ENCODE measurements at places on chromosomes 4 and X.

DNA sequence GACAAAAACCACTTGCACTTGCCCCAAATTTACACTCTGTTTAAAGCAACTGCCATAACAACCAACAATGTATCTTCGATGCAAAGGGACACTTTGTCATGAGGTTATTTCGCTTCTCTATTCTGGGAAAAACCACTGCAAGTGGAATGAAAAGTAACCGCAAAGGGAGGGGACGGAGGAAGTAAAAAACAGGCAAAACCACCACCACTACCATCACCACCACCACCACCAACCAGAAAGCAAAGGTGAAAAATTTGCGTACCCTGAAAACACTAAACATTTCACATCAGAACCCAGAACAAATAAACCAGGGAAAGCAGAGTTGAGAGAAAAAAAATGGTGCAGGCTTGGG, 1.2 kb upstream of the N4BP2 start:
- DNase-seq: peak; percentile 76

GRCh38 chr4:10747186-10747585, 62.6 kb upstream of the CLNK start:
- DNase-seq: no peak

DNA sequence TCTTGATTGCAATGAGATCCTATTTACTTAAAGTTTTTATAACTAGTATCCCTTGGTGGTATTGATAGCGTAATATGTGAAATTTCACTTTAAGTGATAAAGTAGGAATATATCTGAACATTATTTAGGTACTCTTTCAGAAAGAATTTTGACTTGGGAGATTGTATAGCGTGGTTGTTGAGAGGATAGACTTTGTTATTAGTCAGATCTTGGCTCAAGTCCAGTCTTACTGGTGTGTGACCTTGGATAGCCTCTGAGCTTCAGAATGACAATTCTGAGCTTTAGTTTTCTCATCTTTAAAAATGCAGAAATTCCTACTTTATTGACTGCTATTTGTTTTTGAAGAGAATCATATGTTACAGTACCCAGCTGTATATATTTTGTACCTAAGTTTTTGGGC, 32.6 kb downstream of the DCK start:
- no peak for DNase-seq

DNA sequence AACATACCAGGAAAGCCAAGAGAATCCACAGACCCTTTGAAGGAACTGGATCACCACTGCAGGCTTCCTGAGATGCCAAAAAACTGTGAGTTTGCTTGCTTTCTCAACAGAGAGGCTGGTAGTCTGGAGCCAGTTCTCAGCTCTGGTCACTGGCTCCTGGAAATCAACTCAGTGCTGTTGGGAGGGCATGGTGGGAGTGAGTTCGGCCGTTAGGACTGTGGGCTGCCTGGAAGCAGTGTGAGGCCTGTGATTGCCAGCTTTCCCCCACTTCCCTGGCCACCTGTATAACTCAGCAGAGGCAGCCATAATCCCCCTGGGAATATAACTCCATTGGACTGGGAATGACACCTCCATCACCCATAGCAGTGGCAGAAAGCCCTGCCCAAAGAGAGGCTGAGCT, 122.0 kb upstream of the FSTL5 start:
- DNase-seq: no peak

GRCh38 chr4:80069108-80069836, 3.8 kb downstream of the ANTXR2 start:
- DNase-seq: no peak

DNA sequence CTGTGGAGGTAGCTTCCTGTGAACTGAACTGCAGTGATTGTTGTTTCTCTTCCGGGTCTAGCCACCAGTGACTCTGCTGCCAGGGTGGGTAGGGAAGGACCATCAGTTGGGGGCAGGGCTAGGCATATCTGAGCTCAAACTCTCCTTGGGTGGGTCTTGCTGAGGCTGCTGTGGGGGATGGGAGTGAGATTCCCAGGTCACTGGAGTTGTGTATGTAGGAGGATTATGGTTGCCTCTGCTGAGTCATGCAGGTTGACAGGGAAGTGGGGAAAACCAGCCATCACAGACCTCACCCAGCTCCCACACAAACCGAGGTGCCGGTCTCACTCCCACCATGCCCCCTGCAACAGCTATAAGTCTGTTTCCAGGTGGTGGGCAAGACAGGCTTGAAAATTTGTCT, 1937.8 kb downstream of the PCDH7 start:
- DNase-seq: no peak

- DNase-seq: no peak
Measured at GRCh38 chr4:186704057-186704456, 19.6 kb downstream of the FAT1 start.

DNA sequence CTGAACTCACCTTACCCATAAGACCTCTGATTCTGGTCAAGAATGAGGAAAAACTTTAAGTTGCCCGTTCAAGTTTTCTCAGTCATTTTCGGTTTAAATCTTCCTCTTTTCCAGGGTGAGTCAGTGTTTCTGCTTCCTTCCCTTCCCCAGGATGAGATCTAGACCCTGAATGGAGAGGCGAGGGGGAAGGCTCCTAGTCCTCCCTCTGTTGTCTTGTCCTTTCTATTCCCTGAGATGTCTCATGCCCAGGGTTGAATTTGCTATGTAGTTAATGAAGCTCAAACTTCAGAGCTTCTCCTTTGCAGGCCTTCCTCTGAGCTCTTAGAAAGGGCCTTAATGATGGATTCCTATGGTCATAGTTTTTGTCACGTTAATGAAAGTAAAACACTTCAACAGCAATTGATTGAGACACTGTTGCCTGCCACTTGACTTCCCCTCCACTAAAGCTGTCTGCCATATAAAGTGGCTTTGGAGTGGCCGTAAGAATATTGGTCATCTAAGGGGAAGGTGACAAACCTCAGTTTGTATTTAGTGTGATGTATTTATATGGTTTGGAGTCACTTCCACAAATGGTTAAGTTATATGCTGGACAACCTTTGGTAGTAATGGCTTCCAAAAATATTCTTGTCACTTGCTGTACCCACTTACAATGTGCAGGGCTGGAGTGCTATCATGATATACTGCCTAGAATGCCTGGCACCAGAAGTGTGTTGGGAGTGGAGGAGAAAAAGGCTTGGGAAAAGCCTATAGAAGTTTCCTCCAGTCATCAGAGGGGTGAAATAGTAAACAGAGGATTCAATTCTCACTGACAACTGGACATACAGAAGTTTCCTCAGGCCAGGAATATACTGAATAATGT, 24.3 kb upstream of the GPRIN3 start:
- DNase-seq: peak; percentile 30

- no peak for DNase-seq
Measured at GRCh38 chr4:55178226-55179005, 53.0 kb upstream of the KDR start.

DNA sequence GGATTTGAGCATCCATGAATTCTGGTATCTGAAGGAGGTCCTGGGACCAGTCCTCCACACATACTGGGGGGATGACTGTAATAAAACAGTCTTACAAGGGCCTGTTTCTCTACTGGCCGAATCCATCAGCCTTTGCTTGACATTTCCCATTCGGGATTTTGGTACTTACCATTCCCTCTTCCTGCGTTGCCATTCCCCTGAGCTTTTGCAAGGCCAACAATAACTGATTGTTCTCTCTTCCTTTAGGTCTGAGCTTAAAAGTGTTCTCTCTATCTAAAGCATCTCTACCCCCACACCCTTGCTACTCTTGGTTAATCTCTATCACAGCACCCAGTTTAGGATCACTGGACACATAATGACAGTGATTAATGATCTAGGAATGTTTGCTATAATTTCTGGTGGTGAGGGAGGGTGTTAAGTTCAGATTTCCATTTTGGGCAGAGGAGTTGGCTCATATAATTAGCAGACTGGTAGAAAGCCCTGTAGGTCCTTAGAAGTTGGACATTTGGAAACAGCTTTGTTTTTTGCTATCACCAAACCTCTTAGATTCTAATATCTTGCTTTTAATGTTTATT, 29.4 kb downstream of the TMA16 start:
- DNase-seq: no peak

- DNase-seq: no peak
Measured at GRCh38 chrX:5632061-5632614, 596.5 kb downstream of the NLGN4X start.

GRCh38 chr4:21947791-21948346, 703 bp downstream of the KCNIP4 start:
- DNase-seq: no peak

DNA sequence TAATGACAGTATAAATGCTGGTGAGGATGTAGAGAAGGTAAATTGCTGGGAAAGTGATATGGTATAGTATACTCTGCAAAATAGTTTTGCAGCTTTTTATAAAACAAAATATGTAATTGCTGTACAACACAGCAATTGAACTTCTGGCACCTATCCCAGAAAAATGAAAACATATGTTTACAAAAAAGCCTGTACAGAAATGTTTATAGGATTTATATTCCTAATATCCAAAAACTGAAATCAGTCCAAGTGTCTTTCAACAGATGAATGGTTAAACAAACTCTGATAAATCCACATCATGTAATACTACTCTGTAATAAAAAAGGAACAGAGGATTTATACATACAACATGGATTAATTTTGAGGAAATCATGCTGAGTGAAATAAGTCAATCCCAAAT, 198.4 kb upstream of the ACTRT1 start:
- no peak for DNase-seq

DNA sequence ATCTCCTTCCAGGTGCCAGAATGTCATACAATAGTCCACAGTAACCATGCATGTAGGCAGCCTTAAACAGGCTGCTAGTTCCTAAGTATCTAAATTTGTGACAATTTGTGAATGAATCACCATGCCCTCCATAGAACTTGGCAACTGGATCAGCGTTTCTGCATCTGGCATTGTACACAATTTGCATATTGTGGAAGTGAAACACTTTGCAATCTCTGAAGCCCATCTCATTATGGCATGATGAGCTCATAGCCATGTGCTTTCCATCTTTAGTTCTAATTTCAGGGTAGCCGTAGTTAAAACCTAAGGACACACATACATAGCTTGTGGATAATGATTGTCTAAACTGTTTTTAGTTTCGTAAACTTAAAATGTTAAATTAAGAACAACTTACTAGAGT, 573.6 kb downstream of the PPP4R3C start:
- DNase-seq: no peak

DNA sequence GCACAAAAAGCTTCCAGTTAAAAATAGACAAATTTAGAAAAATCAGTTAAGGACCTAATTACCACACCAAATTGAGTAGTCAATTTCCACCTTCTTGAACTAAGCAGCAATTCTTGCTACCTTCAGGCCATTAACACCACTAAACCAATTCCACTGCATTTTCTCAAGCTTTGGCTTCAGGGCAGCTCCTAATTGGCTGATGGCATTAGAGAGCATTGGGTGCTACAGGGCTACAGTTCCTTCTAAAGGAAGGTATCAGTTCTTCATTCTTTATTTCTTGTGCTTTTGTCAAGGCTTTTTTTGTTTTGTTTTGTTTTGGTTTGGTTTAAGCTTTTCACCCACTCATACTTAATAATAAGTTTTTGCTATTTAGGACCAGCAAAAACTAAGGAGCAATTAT, 90.2 kb upstream of the FAM241A start:
- no peak for DNase-seq

DNA sequence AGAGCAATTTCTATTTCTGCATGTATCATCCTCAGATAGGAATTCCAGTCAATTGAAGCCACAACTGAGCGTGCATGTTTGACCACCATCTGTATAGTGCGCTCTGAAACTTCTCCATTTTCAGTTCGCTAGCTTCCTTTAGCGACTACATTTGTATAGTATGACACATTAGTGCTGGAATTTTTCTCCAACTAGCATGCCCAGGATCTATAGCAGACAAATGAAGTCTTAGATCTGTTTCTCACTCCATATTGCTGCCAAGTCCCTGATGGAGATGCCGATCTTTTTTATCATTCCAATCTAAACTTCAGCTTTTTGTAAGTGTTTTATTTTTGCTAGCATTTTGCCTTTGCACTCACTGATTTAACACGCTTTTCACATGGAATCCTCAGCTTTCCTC, 774.8 kb upstream of the TENM3 start:
- DNase-seq: no peak

- no peak for DNase-seq
Measured at GRCh38 chr4:152032722-152033131, 271.9 kb upstream of the GATB start.

- no peak for DNase-seq
Measured at GRCh38 chr4:73055241-73055897, 14.1 kb downstream of the COX18 start.

GRCh38 chrX:124690495-124690894, 344.1 kb downstream of the SH2D1A start:
- DNase-seq: no peak

- DNase-seq: no peak
Measured at GRCh38 chrX:46327566-46328115, 217.6 kb downstream of the ZNF674 start.

DNA sequence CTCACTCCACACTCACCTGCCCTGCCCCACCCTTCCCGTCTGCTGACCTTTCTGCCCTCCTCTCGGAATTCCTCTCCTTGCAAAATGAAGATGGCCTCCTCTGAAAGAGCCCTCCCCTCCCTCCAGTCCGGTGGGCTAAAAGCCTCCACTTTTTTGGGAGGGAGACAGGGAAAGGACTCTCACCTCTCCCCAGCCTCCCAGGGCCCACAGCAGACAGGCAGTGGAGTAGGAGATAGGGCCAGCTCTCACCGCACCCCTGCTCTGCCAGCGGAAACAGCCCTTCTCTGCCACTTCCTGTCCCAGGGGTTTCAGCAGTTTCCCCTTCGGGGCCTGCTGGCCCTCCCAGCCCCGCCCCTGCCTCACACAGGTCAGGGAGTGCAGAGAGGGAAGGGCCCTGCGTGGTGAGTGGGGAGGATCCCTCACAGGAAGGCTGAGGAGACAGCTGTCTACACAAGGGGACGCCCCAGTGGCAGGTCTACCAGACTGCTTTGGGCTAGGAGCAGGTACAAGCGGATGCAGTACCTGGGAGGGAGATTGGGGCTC, 18.2 kb downstream of the ELF4 start:
- DNase-seq: peak; percentile 71

- no peak for DNase-seq
Measured at GRCh38 chr4:125836597-125837195, 521.9 kb downstream of the FAT4 start.

DNA sequence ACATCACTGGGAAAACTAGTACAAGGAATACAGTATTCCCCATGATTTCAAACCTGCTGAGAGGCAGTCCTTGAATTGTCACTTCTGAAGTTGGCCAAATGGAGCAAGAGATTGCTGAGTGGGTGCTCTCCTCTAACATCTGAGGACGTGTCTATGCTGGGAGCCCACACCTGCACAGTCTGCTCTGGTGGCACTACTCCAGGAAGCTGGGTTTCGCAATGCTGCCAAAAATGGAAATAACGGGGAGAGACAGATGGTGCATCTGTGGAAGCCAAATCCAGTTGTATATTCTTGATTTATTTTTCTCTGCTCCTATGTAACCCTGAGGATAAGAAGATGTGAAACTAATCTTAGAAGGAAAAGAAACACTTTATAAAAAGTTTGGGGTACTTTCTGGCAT, 240.1 kb upstream of the CTSO start:
- DNase-seq: no peak

- DNase-seq: no peak
Measured at GRCh38 chrX:5431823-5432222, 796.8 kb downstream of the NLGN4X start.

GRCh38 chr4:17817027-17817426, 6.2 kb downstream of the NCAPG start:
- peak; percentile 46 for DNase-seq

GRCh38 chr4:138866314-138866713, 149.3 kb upstream of the NOCT start:
- no peak for DNase-seq

GRCh38 chr4:52290466-52290865, 239.4 kb downstream of the SPATA18 start:
- DNase-seq: no peak
